ENCODE measurements at places on chromosomes 5 and 9.

GRCh38 chr9:71793386-71794105, 25.2 kb upstream of the CEMIP2 start:
- no peak for DNase-seq

- DNase-seq: no peak
Measured at GRCh38 chr5:14330291-14330690, 187.1 kb downstream of the TRIO start.

DNA sequence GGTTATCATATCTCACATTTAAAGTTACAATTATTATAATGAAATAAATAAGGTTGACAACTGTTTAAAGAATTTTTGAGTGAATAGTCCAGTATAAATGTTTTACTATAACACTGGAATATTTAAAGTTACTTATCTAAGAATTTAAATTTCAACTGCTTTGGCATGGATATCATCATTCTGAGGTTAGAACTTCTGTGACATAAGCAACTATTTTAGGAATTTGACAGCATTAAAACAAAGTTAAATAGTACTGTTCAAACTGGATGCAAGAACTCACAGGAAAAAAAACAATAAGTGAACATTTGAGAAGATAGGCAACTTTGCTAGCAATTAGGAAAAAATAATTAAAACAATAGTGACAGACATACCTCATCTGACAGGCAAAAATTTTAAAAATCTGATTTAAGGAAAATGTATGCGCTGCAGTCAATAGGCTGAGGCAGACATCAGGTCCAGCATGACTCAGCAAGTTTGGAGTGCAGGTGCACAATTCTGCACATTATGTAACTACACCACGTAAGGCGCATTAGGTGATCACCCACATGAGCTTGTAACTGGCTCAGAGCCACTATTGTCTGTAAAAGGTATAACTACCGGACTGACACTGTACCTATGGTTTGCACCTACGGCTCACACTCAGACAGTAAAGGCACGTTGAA, 180.6 kb downstream of the PDE4D start:
- DNase-seq: no peak

GRCh38 chr5:55222092-55222984, 4.8 kb downstream of the MCIDAS start:
- DNase-seq: no peak

All from activated T-helper 9 cell treated with anti-CD3 and anti-CD28 coated beads, Interleukin-2, amount 50 U/mL, for 16 hours (primary cell).